ENCODE measurements at places on chromosomes 1 and 21. TPM values are rescaled to one million over a fixed set of nuclear protein-coding genes. Genes with fewer than 3 reads are reported as not detected.
A peak's percentile ranks its signal among the peaks of the same experiment; 100 is the strongest.

DNA sequence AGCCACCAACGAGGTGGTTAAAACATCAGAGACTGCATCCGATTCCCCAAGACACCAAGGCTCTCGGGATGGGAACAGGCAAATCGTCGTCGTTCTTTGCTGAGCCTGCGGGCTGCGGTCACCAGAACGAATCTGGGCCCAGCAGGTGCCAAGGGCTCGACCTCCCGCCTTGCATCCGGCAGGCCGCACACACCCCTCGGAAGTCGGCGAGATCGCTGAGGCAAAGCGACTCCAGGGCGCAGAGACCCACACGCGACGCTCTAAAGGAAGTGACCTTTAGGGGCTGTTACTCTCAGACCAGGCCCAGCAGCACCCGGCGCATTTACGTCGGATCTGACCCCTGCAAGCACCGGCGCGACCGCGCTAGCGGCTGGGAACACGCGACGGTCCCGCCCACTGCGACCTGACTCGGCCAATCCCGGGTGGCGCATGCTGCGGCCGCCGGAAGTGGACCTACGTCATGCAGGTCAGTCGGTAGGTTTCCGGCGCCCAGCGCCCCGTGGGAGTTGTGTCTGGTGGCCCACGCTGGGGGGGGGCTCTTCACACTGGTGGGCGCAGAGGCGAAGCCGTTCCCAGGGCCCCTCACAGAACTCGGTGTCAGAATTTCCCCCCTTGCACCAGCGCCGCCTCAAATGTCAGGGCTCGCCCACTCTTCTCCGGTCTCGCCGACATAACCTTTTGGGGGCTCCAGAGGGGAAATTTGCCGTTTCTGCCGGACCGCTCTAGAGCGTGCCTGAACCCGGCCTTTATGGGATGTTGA lies 7.5 kb upstream of the PARK7 start:
- peak; percentile 79 for DNase-seq

GRCh38 chr1:56326056-56326455 lies 253.3 kb downstream of the PLPP3 start:
- peak; percentile 22 for DNase-seq

DNA sequence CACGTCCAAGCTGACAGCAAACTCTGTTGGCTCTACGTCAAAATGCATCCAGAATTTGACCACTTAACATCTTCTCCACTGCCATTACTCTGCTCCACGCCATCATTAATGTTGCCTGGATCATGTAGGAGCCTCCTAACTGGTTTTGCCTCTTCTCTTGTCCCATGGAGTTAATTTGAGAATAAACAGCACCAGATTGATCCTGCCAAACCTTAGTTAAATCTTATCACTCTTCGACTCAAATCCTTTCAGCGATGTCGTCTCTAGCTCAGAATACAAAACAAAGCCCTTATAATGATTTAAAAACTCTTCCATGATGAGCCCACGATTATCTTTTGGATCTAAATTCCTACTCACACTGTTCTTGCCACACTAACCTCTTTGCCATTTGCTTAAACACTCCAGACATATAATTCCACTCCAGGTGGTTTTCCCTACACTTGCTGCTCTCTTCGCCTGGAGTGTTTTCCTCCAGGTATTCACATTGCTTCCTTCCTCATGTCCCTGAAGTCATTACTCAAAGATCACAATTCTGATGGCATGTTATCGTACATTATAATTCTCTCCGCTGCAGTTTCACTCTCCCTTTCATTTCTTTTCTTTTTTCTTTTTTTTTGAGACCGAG lies 90.7 kb upstream of the KCNK2 start:
- DNase-seq = no peak

- no peak for DNase-seq
Observed at GRCh38 chr1:204188959-204189639, 7.2 kb downstream of the KISS1 start.

DNA sequence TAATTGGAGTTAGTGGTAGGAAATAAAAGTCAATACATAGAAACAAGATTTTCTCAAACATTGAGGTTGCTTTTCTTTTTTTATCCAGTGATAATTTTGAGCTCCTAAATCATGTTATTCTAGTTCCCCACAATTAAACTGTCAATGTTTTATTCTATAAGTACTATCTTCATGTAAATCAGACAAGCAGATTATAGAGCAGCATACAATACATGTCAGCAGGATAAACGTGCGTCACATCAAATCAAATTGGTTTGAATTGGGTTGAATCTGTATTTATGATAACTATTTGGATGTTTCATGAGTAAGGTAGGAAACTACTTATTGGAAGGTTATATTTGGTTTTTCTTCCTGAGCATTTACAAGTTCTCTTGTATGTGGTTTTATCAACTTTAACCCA lies 2028.7 kb downstream of the NCAM2 start:
- DNase-seq = no peak

Gene PGBD5
- not detected for total RNA-seq

Gene AMY2A
- total RNA-seq = not detected

DNA sequence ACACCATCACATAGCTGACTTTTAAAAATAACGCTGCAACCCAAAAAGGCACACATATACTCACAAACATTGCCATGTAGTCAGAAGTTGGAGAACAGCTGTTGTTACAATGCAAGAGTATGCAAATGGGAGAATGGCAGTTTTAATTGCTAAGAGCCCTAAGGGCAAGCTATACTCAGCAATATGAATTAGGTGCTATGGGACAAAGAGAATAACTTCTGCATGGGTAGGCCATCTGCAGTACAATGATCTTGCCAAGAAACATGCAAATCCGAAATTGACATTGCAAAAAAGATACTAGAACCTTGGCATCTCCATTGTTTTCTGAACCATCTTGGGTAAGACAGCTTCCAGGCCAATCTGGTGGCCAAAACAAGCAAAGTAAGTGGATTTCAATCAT lies 697.8 kb downstream of the LRRIQ3 start:
- DNase-seq = no peak

Gene KRTAP19-1
- total RNA-seq = not detected

Gene CHODL
- total RNA-seq = 5.7 TPM

GRCh38 chr1:74858136-74858535 lies 125.2 kb downstream of the TYW3 start:
- no peak for DNase-seq

DNA sequence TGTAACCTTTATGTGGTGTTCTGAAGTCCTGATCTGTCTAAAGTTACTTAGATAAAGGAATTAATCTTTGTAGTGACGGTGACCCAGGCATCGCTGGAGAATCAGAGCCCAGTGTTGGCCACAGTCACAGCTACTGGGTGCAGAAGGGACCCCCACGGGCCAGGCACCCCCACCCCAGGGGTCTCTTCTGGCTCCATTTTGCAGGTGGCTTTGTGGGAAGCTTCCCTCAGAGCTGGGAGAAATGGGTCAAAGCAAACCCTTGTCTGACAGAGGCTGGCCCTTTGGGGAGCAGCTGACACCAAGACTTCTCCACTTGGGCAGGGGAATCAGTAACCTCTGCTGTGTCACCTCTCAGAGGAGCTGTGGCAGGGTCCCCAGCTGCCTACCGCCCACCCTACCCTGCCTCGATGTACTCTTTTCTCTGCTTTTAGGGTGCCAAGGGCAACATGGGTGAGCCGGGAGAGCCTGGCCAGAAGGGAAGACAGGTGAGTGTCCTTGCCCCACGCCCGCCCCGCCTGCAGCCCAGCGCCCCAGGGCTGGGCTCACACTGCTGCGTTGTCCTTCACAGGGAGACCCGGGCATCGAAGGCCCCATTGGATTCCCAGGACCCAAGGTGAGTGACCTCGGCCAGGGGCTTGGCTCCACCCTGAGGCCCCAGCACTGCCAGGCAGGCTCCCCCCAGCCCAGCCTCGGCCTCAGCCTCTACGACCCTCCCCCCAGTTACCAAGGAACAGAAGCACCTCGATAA lies 17.7 kb downstream of the COL6A2 start:
- no peak for DNase-seq

DNA sequence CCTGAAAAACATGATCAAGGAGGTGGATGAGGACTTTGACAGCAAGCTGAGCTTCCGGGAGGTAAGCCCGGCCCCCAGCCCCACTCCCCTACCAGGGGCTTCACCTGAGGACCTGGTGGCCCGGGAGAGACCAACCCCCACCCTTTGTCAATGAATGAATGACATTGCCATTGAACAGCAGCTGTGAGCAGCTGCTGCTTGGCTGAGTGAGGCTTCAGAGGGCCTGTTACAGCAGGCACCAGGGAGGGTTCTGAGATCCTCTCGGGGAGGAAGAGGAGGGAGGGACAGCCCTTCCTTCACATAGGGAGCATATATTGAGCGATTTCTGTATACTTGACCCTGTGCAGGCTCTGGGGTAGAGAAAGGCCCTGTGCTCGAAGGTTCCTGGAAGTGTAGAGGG lies 12.3 kb upstream of the CTRC start:
- DNase-seq = no peak

Gene OR6K6
- not detected for total RNA-seq

Gene TRMT1L
- 22.6 TPM for total RNA-seq

Gene DMBX1
- not detected for total RNA-seq

DNA sequence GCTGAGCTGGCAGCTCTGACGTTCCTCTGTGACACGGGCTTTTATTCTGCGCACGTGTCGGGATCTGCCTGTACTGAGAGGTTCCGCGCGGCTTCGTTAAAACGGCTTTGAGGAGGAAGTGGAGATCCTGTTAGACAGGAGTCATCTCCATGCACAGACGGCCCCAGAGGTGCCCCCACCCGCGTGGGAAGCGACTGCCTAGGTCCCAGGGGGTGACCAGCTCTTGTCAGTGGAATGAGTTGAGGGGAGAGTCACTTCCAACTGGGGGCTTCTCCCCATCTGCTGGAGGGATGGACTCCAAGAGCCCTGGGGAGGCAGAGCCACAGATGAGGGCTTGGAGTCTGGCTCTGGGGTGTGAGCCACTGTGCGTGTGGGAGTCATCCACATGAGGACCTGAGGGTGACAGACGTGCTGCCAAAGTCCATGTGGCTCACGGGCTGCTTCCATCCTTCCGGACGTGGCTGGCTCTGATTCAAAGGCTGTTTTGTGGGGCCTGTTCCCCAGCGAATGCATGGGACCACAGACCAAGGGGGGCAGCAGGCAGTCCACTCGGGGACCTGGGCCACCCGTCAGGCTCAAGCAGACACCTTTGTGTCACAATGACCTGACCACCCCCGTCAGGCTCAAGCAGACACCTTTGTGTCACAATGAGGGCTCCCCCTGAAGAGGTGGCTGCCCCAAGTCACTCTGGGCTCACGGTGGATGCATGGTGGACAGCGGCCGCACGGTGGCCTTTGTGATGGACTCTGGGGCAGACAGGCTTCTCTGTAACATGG lies 26.8 kb downstream of the PTTG1IP start:
- peak; percentile 51 for DNase-seq

DNA sequence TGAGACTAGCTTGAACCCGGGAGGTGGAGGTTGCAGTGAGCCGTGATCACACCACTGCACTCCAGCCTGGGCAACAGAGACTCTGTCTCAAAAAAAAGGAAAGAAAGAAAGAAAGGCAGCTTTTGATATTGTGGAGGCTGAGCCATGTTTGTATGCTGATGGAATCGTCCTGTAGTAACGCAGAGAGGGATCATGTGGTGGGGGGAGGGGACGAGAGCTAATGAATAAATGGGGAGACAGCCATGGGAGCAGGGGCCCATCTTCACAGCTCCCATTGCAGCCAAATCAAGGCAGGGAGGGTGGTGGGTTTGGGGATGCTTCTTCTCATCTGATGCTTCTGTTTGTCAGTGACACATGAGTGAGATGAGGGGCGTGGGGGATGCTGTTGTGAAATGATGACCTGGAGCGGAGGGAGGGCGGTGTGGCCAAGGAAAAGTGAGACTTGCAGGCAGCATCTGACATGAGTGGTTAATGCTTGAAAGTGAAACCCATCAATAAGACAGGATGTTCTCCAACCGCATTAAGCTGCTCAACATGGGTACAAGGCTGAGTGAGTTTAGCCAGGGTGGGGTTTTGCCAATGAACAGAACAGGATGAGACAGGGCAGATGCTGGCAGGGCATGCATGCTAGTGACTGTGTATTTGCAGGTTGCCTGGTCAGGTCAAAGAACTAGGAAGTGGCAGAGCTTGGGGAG lies 16.7 kb downstream of the SPATA21 start:
- no peak for DNase-seq

DNA sequence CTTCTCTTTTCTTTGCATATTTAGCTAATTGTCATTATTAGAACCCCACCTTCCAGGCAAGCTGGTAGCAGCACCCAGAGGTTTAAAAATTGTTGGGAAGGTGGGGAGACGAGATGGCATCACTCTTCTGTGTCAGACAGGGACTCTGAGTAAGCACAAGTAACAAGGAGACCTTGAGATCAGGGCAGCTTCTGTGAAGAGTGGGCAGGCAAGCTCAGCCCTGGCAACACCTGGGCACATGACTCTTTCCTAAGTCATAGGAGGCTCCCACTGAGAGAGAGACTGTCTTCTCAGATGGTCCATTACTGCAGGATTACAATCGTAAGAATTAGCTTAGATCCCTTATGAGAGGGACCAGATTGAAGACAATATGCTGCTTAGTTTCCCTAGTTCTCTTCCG lies 183.5 kb downstream of the BRINP2 start:
- DNase-seq = no peak

- no peak for DNase-seq
Observed at GRCh38 chr1:19321071-19321470, 8.9 kb downstream of the SLC66A1 start.

DNA sequence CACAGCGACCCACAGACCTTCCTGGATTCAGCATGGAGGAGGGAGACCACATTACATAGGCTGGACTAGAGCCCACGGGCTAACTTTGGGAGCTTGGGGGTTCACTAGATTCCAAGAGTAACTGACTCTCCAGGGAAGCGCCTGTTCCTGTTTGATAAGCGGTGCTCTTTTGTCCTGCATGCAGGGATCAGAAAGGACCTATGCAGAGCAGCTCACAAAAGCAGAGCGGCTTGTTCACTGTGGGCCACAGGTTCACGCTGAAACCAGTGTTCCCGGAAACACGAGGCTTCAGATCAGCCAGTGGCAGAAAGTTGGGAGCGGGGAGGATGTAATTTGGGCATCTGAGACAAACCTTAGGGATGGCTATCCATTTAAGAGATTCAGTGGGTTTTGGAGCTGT lies 403.9 kb downstream of the PCP4 start:
- DNase-seq = no peak

DNA sequence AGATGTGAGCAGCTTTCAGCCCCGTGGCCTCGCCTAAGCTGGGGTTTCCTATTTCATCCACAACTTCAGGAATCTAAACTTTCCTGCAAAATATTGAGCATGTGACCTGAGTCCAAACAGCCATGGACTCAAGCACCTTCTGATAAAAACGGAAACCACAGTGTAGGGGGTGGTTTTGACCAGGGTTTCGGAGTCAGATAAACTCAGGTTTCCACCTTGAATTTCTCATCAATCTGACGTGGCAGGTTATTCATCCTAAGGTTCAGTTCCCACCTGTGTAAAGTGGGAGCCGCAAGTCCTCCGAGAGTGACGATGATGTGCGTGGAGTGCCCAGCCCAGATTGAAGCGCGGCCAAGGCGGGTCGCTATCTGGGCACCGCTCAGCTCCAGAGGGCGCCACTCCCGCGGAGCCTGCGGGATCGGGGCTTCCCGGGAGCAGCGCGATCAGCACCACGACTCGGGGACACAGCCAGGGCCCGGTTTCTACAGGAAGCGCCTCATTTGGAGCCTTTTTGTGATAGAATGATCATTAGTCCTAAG lies 871 bp upstream of the ETS2 start:
- DNase-seq = peak; percentile 50

Gene FGR
- not detected for total RNA-seq

- peak; percentile 21 for DNase-seq
Observed at GRCh38 chr1:87278825-87279535, 49.7 kb upstream of the LMO4 start.

Measured in fibroblast of the aortic adventitia (primary cell).